ENCODE measurements at places on chromosomes 7 and 10.

- DNase-seq: no peak
Observed at GRCh38 chr10:2556883-2557282, 510.5 kb upstream of the PFKP start.

DNA sequence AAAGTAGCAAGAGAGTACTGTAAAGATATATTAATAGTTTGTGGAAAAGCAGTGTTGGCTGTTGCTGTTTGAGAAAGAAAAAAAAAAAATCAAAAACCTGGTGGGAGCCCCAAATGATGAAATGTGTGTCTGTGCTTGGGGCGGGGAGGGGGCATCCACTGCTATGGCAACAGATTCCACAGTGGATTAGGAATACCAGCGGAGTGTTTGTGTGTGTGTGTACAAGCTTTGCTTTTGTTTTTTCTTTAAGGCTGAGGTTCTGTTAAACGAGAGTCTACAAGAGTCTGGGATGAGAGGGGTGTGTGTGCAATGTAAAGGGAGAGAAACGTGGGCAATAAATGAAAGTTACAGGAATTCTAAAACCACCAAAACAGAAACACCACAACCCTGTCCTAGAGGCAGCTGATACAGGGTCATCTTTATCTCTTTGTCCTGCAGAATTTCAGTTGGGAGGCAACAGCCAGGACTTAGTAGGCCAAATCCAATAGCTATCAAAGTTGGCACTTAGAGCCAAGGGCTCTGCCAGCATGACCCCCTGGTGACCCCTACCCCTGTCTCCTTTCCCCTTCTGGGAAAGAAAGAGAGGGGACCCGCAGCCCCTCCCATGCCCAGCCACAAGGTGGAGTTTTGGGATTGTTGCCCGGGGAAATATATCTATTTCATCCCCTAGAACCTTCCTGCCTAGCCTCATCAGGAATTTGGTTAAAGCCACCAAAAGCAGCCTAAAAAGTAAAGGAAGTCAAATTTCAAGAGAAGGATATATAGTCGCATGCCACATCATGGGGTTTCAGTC, 85.4 kb downstream of the OSBPL3 start:
- DNase-seq: peak; percentile 14

DNA sequence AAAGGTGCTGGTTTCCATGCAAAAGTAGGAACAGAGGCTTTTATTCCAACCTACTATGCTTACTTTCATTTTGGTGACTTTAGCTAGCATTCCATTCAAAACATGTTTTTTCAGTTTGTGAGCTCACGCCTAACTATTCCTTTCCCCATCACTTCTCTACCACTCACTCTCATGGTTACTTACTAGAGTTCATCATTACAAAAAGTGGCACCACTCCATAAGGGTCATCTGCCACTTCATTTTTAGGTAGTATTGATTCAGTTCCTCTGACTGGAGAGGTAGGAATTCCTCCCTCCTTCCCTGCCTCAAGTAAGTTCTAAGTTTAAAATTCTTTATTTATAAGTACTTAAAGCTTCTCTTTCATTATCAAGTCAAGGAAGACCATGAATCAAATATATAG, 543.1 kb downstream of the HTR7 start:
- DNase-seq: no peak

DNA sequence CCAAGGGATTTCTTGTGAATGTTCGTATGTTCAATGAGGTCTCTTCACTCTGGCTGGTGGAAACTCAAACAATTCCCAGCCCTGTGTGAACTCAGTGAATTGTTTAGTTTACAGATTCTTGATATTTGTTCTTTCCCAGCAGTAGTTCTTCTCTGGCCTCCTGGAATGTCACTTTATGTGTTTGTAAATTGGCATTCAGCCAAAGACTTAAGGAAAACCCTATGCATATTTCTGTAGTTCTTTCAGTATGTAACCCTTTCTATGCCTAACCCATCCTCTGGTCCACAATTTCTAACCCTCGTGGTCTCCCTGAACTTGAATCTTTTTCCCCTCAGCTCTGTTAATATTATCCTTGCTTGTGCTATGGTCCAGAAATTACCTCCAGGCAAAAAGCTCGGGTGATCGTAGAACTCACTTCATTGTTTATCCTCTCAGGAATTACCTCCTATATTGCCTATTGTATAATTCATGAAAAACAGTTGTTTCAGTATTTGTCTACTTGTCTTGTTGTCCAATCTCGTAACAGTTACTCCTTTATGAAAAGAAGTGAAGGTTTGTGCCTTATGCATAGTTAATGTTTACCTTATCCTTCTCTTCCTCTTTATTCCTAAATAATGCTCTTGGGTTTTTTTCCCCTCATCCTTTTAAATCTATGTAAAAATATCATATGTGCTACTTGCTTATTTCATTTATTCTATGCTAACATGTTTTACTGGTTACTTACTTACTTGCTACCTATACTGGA, 23.7 kb upstream of the AGR3 start:
- DNase-seq: peak; percentile 51

DNA sequence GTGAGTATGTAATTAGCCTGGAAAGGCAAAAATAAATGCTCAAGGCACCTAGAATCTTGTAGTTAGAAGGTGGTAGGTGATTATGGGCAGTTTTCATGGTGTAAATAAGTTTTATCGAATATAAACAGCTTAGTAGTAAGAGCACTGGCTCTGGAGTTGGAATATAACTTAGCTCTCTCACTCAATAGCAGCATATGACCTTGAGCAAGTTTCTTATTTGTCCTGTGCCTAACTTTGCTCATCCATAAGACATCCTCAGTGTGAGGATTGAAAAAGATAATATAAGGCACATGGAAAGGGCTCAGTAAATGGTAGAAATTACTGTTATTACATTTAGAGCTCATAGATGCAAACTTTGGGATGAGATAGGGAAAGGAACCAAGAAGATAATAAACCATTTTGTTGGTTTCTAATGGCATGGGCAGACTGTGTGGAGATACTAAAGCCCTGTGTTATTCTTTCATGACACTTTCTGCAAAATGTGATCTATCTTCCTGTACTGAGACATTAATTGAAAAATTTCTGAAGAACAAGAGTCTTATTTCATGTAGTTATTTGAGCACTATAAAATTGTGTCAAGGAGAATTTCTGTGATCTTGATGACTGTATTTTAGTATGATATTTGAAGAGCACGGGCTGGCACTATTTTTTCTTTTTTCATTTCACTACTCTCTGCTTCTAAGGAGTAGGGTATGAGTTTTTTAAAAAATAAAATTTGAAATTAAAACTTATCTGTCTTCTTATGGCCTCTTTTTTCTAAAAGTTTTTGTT, 3.1 kb downstream of the SLK start:
- DNase-seq: no peak

DNA sequence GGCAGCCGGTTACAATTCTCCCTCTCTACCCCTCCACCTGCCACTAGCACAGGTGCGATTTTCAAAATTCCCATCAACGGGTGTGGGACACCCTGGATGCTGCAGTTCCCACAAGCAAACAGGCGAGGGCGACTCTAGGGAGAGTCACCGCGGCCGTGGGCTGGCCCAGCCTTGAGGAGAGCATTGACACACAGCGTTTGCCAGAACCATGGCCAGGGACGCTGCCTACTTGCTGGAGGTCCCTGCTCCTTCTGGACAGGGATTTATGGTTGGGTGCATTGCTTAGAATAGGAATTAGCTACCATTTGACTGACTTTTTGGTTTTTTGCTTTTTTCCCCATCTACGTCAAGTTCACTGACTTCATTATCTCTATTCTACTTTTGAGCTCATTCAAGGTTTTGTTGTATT, 19.0 kb upstream of the CLDN4 start:
- DNase-seq: peak; percentile 57

DNA sequence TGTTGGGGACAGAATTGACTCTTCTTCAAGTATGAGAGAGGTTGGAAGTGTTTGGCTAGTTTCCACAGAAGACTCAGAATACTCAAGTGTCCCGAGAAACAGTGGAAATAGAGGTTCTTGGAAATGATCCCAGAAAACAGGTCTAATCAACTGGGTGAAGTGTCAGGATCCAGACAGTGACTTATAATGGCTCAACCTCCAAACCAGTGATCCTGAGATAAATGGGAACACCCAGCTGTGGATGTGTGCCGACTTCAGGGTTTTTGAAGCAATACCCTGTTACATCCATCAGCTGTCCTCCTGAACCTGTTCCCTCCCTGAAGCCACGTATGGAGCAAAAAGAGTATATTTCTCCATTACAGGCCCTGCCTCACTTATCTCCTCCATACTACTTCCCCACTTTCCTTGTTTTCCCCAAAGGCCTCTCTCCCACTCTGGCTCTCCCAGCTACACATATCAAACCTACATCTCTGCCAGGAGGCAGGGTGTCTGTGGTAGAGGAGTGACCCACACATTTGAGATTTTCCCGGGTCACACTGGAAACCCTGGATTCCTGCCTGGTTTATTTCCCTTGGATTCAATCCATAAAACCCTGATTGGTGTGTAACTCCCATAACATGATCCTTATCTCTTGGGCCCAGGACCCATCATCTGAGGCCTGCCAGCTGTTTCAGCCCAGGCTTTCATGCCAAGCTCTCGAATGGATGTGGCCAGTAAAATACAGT, 17.6 kb upstream of the ELOVL3 start:
- no peak for DNase-seq

- DNase-seq: no peak
Observed at GRCh38 chr7:111743244-111743847, 181.1 kb upstream of the IMMP2L start.

DNA sequence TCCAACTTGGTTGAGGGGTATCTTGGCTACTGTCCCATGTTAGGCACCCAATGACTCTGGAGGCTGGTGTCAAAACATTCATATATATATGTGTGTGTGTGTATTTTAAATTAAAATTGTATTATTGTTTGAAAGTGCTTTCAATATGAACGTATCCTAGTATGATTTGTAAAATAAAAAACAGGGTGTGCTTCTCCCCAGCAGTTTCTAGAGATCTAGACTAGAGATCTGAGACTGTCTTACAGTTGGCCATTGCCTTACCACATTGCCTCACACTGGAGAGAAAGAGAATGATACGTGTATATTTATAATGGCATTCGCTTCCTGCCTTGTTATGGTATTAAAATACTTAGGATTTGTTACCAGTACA, 1.2 kb downstream of the BAG3 start:
- peak; percentile 82 for DNase-seq

- peak; percentile 37 for DNase-seq
Observed at GRCh38 chr7:105205592-105206237, 183.0 kb downstream of the SRPK2 start.

DNA sequence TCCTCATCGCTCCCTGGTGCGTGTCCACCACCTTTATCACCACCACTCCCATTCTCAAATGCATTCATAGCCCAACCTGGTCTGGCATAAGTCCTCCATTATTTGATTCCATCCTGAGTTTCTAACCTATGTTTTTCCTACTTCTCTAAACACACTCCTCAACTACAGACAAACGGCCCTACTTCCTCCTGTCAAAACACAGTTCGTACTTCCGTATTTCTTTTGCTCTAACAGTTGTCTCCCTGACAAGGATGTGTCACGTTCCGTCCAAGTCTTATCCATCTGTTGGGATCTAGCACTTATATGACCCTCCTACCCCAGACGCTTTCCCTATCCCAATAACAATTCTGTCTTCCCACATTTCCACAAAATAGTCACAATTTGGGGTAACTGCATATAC, 46.8 kb downstream of the DOCK4 start:
- no peak for DNase-seq

DNA sequence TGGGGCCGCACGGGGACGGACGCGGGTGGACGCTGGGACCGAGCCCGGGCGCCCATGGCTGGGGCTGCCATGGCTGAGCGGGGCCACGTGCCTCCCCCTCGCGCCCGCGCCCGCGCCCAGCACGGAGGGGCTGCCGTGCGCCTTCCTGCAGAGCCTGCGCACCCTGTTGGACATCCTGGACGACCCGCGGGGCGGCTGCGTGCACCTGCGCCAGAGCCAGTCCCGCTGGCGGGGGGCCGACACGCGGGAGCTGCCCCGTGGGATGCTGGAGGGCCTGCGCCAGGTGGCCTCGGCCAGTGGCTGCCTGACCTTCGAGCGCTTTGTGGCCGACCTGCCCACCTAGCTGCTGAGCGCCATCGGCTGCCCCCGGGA, 72.5 kb upstream of the KCTD7 start:
- DNase-seq: no peak

DNA sequence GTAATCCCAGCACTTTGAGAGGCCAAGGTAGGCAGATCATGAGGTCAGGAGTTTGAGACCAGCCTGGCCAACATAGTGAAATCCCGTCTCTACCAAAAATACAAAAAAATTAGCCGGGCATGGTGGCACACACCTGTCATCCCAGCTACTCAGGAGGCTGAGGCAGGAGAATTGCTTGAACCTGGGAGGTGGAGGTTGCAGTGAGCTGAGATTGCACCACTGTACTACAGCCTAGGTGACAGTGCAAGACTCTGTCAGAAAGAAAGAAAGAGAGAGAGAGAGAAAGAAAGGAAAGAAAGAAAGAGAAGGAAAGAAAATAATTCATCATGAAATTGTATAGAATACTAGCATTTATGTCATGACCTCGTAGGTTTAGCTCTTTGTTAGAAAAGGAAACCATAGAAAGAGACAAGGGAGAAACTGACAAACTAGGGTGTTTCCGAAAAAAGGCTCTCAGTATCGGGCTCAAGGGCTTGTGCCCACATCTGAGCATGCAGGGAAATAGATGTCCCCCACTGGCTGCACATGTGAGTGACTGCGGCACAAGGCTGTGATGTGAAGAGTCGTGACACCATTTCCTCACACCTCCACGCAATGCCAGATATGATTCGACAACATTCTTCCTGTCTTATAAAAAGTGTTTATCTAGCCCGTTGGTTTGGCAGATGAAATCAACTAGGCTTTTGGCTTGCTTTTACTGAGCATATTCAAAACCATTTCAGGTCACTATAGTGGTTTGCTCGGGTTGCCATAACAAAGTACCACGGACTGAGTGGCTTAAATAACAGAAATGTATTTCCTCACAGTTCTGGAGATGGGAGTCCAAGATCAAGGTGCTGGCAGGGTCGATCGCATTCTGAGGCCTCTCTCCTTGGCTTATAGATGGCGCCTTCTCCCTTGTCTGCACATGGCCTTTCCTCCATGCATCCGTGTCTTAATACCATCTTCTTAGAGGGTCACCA, 2.0 kb downstream of the SRGN start:
- DNase-seq: no peak

DNA sequence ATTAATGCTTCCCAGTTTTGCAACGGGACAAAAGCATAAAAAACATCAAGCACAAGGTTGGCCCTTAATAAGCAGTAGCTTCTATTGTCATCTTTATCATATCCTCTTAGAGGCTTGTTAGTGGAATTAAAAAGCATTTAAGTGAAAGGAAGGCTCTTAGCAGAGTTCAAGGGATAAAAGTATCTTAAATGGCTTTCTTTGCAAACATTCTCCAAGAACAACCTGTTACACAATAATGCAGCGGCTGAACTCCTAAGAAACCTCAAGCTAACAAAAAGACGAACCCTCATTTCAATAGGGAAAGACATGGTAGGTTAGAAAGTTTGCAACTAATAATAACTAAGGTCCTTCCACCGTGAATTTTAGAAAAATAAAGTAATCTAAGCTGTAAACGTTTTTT, 82.1 kb downstream of the MPP7 start:
- DNase-seq: no peak

- no peak for DNase-seq
Observed at GRCh38 chr10:79472951-79473350, 27.5 kb upstream of the ZCCHC24 start.

DNA sequence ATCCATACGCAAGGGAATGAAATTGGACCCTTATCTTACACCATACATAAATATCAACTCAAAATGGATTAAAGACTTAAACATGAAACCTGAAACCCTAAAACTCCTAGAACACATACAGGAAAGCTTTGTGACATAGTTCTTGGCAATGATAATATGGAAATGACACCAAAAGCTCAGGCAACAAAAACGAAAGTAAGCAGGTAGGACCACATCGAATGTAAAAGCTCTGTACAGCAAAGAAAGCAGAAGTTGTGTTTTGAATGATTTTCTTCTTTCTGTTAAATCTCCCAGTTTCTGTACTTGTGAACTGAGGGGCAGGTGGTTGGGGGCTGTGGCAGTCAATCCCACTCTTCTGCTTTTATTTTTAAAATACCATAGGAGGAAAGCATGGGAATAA, 368.4 kb upstream of the PODXL start:
- no peak for DNase-seq
